ENCODE measurements at places on chromosomes 4 and X.

DNA sequence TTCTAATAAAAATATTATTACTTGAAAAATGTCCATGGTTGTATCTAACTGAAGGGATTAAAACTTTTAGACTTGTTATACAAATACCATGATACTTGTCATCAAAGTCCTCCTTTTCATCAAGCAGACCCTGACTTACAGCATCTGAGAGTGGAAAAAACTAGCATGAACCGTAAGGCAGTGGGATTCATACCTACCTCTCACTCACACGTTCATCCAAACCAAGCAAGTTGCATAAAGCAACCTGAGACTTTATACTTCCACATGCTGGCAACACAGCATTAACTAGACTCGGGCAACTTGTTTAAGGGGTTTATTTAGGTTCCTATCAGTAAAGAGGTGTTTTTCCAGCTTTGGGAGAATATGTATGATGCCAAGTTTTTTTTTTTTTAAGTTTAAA, 22.6 kb upstream of the TLR7 start:
- DNase-seq, result no peak

GRCh38 chrX:10828036-10828435, 207.7 kb upstream of the MID1 start:
- DNase-seq, result no peak

- no peak for DNase-seq
These were observed at the start of gene IL1RAPL2 for GRCh38 chrX:104565791-104566680. Gene IL1RAPL2 (plus strand): TSS chrX:104566199.

DNA sequence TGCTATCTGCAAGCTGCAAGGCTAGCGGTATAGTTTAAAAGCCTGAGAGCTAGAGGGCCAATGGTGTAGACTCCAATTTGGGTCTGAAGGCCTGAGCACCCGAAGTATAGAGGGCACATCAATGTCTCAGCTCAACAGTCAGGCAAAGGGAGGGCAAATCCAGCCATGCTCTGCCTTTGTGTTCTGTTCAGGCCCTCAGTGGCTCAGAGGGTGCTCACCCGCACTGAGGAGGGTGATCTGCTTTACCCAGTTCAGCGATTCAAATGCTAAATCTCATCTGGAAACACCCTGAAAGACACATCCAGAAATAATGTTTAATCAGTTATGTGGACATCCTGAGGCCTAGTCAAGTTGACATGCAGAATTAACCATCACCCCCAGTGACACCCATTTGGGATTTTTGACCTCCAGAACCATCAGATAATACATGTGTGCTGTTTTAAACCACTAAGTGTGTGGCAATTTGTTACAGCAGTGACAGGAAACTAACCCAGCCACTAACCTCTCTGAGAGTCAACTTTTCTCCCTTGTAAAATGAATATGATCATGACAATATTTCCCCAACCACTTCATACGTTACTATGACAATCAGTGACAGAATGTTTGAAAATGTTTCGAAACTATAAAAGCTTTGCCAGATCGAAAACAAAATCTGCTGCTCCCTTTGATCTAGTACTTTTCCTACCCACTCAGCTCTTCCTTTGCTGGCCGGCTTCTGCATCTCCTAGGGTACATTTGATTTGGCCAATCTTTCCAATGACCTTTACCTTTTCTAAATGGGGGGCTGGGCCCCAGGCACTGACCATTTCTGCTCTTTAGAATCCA, 8.4 kb upstream of the TBL1X start:
- no peak for DNase-seq

GRCh38 chrX:114365065-114365834, 218.6 kb upstream of the HTR2C start:
- no peak for DNase-seq

- peak; percentile 51 for DNase-seq
These were observed 18.7 kb upstream of the RBMX start for GRCh38 chrX:136899221-136899620.

DNA sequence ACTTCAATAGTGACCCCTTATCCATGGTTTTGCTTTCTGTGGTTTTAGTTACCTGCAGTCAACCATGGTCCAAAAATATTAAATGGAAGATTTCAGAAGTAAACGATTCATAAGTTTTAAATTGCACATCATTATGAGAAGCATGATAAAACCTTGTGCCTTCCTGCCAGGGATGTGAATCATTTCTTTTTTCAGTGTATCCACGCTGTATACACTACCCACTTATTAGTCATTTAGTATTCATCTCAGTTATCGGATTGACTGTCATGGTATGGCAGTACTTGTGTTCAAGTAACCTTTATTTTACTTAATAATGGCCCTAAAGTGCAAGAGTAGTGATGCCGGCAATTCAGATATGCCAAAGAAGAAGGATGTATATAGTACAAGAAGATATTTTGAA, 37.7 kb upstream of the TASL start:
- no peak for DNase-seq

DNA sequence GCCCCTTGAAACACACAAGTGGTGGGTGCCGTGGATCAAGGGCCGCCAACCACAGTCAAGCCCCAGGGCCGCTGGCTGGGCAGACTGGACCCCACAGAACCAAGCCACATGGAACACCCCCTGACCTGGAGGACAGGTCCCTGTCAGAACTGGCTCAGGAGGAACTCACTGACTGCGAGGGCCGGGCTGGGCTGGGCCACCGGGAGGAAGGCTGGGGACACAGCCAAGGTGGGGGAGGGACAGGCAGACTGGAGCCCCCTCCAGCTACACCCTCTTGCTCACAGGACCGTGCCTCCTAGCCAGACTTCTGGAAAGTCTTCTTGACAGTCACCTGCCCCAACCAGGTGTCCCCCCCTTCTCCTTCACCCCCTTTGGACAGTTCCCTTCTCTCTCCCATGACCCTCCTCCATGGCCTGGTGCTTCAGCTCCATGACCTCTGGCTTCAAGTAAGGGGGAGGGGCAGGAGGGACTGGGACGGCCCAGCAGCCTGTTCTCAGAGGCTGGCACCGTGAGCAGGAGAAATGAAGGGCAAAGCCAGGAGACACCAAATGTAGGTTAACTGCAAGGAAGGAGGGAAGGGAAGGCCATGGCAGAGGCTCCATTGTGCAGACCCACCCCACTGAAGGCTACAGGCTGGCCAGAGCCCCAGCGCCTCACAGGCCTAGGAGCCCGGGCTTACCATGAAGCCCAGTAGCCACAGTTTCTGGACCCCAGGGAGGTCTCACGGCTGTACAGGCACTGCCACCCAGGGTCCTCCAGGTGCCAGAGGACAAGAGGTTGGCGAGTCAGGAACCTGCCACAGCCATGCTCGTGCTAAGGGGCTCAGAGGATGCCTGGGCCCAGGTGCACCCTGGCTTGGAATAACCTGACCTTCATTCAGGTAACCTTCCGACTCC, 22.6 kb upstream of the DUSP9 start:
- DNase-seq, result no peak

DNA sequence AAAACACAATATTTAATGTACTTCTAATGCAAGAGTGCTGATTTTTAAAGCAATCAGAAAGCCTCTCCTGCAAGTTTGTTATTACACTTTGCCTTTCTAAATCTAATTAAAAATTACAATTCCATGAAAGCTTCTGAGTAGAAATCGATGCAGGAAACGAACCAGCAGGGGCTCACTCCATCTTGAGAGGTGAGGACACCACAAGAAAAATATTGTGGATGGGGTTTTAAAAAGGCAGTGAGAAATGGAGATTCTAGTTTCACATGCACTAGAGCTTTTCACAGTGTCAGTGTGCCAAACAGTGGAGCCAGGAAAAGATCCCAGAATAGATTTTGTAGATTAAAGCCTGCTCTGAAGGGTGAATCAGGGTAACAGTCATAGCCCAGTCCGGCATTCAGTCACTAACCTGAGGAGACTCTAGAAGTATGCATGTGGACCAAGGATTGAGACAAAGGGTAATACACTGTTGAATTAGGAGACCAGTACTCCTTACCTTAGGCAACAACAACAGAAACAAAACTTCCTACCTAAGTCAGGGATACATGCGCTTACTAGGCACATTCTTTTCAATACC, 362.3 kb downstream of the NAF1 start:
- no peak for DNase-seq

- no peak for DNase-seq
These were observed 105.4 kb downstream of the MSN start for GRCh38 chrX:65772842-65773241.

GRCh38 chr4:86481440-86481839, 112.7 kb upstream of the PTPN13 start:
- no peak for DNase-seq

DNA sequence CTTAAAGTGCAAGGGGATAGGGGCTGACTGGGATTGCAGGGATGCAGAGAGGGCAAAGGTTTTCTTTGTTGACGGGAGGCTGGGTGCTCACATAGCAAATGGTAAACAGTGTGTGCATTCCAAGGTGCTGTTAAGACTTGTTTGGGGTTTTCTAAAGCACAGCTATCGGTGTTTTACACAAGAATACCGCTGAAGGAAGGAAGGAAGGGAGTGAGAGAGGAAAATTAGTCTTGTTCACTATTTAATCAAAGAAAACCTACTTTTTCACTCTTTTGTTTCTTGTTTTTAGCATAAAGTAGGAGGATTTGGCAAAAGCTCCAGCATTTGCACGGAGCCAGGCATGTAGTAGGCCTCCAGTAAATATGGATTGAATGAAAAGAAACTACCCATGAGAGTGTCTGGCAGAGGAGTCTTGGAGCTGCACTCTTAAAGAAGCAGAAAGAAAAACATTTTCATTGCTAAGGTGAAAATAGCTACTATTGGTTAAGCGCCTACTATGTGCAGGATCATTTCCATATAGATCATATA, 99.7 kb downstream of the FIP1L1 start:
- no peak for DNase-seq

GRCh38 chr4:127446427-127446885, 186.3 kb upstream of the INTU start:
- DNase-seq, result no peak

GRCh38 chr4:118810991-118811764, 24.7 kb downstream of the SEC24D start:
- peak; percentile 80 for DNase-seq

DNA sequence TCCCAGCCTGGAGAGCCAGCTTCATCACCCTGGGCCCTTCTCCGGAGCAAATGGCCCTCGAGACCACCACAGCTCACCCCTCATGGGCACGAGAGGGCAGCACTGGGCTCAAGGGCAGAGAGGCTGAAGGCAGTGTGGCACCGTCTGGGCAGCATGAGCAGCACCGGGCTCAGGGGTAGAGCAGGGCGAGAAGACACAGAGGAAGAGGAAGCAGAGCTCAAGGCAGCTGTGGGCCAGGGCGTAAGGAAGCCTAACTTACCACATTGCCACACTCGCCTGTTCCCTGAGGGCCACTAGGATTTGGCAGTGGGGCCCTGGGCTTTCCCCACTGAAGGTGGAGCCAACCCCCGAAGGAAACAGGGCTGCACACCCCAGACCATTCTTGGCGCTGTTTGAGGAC, 15.5 kb downstream of the ZNF185 start:
- no peak for DNase-seq

GRCh38 chr4:142265946-142266345, 580.2 kb downstream of the INPP4B start:
- no peak for DNase-seq

GRCh38 chr4:48100256-48100655, 33.8 kb downstream of the TXK start:
- peak; percentile 43 for DNase-seq

GRCh38 chr4:140004922-140005627, 148.9 kb downstream of the MAML3 start:
- DNase-seq, result no peak

GRCh38 chr4:52576326-52576725, 82.8 kb downstream of the USP46 start:
- no peak for DNase-seq

DNA sequence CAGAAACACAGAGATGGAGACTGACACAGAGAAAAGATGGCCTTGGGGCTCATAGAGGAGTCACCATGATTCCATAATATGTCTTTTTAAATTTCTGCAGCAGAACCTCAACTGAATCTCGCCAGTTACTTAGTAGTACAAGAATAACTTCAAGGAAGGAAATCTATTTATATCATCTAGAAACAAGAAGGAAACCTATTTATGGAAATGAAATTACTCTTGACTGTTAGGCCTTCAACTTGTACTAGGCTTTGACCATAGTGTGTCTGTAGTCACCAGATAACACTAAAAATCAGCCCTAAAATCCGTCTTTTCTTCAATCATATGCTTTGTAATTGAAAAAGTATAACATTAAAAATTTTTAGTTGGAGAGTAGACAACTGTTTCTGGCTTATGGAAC, 740.4 kb downstream of the TRIML1 start:
- DNase-seq, result no peak

GRCh38 chr4:82706349-82707000, 92.1 kb downstream of the SCD5 start:
- DNase-seq, result no peak

DNA sequence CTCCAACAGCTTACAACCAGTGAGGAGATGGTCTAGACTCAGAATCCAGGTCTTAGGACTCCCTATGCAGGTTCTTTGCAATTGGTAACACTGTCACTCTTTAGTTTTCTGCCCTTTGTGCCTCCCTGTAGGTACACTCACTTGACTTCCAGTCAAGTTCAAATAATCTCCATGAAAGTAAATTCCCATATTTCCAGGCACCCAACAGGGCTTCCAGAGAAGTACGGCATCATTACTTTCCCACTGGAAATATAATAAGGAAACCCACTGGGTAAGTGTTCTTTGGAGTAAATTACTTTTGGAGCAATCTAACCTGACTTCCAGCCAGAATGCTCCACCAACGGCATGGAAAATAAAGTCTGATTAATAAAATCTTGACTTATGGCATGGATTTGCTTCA, 338.9 kb downstream of the HNRNPD start:
- DNase-seq, result no peak

GRCh38 chrX:68983004-68983857, 154.4 kb downstream of the EFNB1 start:
- no peak for DNase-seq

- no peak for DNase-seq
These were observed 26.1 kb downstream of the GPR174 start for GRCh38 chrX:79170476-79171035.

DNA sequence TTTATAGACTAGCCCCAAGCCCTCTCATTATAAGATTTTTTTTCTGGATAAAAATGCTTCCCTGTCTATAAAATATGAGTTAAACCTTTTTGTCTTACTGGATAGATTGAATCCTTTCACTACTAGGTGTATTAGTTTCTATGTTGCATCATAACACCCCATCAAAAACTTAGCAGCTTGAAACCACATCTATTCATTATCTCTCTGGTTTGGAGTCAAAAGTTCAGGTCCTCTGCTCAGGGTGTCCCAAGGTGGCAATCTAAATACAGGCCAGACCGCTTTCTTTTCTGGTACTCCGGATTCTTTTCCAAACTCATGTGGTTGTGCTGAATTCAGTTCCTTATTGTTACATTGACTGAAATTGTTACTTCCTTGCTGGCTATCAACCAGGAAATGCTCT, 515.5 kb downstream of the PDHA2 start:
- no peak for DNase-seq

All from fibroblast of skin of left quadriceps (primary cell).